ENCODE measurements at places on chromosomes 12 and 14.

GRCh38 chr14:100663761-100664052 is 63.0 kb upstream of the DLK1 start:
- DNase-seq = no peak

DNA sequence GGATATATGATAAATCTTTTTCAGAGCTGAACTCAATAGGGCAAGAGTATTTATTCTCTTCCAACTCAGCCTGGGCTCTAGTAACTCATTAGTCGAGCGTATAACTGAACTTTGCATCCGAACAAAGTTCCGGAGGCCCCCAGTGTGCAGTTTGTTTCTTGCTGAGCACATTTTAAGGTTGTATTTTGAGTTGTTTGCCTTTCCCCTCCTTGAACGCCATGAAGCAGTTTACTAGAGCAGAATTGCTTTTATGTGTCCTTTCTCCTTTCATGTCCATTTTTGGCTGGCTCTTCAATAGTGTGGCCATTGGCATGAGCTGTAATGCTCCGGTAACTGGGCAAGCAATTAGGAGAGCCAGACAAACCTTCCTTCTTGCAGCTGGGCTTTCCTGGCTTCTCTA is 105.3 kb downstream of the WIF1 start:
- peak; percentile 17 for DNase-seq

DNA sequence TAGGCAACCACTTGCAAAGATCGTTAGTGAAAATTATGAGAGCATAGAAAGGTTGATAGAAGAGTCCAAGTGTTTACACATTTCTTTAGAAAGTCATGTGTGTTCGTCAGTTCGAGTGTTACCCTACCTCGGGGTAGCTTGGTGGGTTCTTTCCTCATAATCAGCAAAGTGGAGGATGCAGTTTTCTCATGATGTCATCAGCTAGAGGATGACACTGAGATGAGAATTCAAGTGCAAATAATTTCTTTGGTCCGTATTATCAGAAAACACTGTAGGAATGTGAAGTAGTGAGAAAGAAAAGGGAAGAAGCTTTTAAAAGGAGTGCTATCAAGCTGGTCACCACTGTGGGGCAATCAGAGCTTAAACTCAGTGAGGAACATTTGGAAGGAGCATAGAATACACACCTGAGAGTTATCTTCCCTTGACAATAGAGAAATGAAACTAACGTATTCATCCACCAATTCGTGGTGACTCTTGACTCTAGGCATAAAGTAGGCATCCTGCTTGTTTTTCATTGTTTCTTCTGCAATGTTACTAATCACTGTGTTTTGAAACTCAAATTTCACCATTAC is 1340.9 kb upstream of the TMEM132C start:
- DNase-seq = no peak

DNA sequence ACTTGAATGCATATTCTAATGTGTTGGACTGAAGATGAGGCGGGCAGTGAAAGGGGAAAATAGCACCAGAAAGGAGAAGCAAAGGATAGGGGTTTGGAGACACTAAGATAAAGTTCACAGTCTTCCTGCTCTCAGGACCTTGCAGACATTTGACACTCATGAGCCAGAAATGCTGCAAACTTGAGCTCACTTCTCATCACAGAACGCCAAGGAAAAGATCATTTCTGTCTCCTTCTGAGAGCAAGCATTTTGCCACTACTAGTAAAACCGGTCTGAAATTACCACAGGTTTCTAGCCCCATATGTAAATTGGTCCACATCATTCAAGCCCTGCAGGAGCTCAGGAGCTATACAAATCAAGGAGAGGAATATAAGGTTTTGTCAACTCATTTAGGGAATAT is 44.6 kb upstream of the ANO2 start:
- DNase-seq = no peak

- no peak for DNase-seq
Observed at GRCh38 chr12:47094804-47095203, 15.0 kb upstream of the AMIGO2 start.

DNA sequence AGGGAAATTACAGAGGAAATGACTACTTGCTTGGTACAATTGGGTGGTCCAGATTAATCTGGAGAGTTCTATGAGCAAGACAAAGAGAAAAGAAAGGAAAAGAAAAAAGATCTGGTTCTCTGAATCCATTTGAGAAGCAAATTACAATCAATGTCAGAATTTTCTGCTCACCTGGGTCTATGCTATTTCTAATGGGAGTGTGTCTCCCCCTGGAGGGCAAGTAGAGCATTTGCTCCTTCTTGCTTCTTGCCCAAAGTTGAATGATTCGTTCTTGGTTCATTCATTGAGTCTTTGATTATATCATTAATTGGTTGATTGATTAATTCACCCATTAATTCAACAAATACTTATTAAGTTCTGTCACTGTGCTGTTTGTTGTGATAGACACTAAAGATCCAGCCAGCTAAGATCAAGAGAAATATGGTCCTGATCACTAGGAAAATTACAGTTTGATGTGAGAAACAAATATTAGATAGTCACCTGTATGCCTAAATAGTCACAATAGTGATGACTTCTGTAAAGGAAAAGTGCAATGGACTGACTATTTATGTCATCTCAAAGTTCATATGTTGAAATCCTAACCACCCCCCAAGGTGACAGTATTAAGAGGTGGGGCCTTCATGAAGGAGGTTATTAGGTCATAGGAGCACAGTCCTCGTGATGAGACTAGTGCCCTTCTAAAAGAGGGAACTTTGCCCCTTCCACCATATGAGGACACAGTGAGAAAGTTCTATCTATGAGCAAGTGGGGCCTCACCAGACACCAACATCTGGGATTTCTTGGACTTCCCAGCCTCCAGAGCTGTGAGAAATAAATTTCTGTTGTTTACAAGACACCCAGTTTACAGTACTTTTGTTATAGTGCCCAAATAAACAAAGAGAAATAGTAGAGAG is 8.0 kb upstream of the ASB8 start:
- DNase-seq = no peak

All from mucosa of descending colon (tissue), 3 donors.